ENCODE measurements at places on chromosomes 3 and 15.

DNA sequence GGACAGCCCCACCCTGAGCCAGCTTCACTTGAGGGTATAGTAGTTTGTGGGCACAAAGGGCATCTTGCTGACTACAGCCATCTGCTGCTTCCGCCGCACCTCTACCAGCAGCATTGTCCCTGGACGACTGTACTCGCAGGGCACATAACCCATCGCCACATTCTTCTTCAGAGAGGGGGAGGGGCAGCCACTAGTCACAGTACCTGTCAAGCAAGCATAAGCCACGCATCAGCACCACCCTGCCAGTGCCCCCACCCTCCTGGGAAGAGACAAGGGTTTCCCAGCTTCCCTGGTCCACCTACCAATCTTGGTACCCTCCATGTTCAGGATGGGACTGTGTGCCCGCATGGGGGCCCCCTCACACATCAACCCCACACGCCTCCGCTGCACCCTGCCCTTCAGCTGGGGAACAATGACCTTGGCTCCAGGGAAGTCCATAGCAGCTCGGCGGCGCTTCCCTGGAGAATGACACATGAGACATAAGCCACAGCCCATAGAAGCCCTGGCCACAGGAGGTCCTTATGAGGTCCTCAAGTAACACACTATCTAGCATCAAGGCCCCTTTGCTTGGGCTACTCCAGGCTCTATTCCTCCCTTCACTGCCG, 4.7 kb downstream of the AMT start:
- no peak for DNase-seq

- no peak for DNase-seq
Observed at GRCh38 chr3:65048151-65048550, 360.4 kb upstream of the ADAMTS9 start.

DNA sequence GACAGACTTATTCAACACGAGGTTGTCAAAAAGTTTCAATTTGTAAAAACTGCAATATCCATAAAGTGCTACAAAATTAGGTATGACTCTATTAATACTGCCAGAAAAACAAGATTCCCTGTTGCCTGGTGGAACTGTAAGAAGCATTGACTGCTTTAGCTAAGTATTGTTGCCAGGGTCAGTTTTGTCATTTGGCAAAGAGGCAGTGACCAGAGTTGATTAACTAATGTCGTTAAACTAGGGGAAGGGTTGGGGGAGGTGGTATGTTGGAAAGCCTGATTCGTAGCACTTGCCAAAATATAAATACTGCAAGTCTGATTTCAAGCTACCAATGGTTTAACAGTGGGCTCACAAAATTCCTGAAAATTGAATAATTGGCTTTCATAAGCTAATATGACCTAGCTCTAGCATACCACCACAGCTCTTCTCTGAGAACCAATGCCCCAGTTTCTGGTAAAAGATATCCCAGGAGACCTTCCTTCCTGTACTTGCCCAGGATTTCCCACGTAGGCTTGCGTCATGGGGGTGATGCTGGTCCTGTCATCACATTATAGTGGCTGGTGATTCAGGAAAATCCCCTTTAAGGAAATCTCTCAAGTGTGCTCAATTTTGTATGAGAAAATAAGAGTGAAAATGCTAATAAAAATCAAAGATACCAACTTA, 266.4 kb upstream of the TBC1D5 start:
- no peak for DNase-seq

GRCh38 chr15:71323584-71323983, 208.3 kb downstream of the THSD4 start:
- DNase-seq, result no peak

- no peak for DNase-seq
Observed at GRCh38 chr3:148464246-148464645, 233.5 kb upstream of the AGTR1 start.

GRCh38 chr3:31002730-31003129, 108.3 kb upstream of the GADL1 start:
- DNase-seq, result no peak

GRCh38 chr3:128846486-128846891, 32.9 kb upstream of the ACAD9 start:
- DNase-seq, result no peak

DNA sequence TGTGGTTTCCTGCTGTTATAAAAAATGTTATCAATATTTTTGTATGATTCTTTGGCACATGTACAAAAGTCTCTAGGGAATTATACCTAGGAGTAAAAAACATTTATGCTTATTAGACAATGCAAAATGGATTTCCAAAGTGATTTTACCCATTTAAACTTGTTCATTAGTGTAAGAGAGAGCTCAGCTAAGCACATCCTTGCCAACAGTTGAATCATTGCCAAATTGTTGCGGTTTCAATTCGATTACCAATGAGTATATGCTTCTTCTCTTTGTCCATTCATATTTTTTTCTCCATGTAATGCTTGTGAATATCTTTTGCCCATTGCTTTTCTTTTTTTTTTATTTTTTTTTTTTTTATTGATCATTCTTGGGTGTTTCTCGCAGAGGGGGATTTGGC, 17.2 kb downstream of the CASR start:
- DNase-seq, result no peak

DNA sequence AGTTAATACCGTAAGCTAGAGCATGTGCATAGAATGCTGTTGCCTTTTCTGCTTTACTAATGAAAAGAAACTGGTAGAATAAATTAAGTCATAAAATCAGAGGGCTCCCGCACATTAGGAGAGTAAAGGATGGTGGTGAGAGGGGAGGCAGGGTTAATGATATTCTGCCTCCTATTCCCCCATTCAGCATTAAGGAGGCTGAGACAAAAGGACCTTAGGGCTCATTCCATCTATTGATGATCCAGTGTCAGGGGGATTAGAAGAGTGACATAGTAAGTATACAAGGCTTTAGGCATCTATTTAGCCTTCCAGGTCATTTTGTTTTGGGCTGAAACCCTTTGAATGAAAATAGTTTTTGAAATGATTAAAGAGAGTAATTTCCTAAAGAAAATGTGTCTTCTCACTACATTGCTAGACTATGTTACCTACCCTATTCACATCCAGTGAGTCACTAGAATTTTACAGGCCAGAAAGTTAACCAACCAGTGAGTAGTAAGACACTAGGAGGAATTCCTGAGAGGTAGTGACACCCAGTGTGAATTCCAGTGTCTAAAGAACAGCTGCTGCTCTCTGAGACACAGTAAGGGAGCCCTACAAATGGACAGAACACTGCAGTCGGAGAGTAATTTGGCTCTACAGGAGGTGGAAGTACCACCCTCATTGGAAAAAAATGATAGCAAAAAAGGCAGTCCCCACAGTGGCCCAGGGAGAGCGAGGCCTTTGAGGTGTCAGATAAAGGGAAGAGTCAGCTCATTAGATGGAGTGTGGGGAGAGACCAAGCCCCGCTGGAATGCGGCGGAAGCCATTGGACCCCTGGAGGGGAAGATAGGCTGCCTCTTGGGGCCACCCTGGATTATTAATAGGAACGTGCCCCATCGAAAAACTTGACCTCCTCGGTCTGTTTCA, 67.6 kb downstream of the TUSC7 start:
- DNase-seq, result no peak

DNA sequence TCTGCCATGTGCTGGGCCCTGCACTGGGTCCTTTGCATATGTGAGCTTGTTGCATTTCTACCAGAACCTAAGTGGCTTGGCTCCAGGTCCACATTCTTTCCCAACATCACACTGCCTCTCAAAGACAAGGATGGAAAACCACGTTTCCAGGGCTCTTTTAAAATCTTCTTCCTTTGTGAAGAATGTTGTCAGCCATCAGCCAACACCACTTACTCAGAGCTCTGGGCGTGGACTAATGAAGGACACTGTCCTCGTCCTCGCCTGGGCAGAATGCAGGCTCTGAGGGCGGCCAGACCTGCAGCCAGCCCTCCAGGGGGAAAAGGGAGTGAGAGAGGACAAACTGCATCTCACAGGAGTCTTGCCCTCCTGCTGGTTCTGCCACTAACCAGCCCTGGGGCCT, 49.7 kb downstream of the MAGEF1 start:
- DNase-seq, result no peak

GRCh38 chr3:56251343-56251945, 216.8 kb downstream of the ERC2 start:
- DNase-seq, result peak; percentile 75

GRCh38 chr3:44400771-44401170, 62.2 kb downstream of the TCAIM start:
- no peak for DNase-seq

DNA sequence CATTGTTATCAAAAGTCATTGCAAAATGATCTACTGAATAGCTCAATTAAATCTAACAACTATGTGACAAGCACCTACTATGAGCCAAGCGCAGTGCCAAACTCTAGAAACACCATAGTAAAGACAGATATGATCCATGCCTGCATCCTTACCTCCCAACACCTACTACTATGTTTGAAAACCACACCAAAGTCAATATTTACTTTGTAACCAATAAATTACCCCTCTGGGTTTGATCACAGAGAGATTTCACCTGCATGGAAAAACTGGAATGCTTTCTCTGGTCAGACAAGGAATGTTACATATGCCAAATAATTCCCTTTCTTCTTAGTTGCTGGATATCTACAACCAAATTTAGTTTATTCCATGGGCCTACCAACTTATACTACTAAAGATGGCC, 422.2 kb downstream of the FHIT start:
- DNase-seq, result no peak

DNA sequence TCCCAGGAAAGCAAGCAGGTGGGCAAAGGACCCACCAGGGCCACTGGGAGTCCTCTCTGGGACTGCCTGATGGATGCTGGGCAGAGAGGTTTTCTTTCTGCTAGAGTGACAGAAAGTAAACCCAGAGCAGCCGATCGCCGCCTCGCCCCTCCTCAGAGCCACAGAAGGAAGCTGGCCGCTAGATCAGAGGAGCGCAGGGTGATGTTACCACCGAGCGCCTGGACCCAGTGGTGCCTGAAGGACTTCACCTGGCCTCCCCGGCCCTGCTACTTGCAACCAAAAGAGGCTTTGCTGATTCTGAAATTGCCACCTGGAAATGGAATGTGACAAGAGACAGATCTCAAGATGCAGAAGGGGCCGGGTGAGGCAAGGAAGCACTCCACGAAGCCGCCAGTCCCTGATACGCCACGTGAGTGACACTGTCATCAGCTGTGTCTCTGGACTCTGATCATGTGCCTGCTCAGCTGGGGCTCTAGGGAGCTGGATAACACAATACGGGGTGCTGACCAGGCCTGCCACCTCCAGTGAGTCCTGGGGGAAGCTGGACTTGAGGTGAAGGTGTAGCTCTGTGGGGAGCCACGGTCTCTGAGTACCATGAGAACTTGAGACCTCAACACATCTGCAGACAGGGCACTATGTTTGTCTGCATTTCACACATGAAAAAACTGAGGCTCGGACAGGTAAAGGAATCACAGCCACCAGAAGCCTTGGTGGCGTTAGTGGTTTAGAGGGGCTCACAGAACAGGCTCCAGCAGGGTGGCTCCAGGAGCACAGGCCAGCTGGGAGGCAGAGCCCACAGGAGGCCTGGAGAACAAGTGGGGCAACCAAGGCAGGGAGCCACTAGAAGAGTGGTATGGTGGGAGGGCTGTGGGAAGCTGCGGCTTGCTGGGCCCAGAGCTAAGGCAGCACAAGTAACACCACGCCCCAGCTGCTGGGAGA, 137.9 kb upstream of the PRR20G start:
- no peak for DNase-seq

DNA sequence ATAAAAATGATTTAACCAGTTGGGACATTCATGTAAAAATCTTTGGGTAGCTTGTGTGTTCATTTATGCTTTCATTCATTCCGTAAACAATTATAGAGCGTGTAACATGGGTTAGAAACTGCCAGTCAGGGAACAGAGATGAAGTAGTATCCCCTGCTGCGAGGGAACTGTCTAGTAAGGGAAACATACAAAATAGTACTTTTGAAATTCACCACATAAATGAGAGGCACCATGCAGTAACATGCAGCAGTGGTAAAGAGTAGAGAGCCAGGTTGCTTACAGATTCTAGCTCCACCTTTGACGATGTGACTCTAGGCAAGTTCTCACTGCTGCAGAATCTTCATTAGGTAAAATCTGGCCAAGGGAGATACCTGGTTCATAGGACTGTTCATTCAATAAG, 938 bp downstream of the DZIP3 start:
- DNase-seq, result no peak

DNA sequence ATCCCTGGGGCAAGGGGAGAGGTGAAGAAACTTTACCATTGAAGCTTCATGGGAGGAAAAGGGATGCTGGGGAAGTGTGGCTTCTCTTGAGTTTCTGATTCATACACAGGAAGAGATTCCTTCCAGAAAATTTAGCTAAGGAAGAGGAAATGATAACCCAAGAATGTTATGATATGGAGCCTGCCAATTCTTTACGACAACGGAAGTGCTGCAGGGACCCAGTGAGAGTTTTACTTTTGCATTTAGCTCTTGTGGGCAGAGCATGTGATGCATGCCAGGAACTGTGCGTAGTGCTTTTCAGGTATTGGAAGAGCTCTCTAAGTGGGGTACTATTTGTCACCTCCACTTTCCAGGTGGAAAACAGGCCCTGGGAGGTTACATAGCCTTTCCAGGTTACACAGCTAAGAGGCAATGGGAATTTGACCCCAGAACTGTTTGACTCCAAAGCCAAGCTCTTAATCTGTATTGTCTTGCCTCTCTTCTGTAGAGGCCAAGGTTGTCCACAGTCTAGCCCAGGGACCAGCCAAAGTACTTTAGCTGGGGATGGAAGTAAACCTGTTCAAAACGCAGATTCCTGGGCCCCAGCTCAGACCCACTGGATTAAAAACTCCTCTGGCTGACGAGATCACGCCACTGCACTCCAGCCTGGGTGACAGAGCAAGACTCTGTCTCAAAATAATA, 23.0 kb downstream of the CMTM7 start:
- no peak for DNase-seq

DNA sequence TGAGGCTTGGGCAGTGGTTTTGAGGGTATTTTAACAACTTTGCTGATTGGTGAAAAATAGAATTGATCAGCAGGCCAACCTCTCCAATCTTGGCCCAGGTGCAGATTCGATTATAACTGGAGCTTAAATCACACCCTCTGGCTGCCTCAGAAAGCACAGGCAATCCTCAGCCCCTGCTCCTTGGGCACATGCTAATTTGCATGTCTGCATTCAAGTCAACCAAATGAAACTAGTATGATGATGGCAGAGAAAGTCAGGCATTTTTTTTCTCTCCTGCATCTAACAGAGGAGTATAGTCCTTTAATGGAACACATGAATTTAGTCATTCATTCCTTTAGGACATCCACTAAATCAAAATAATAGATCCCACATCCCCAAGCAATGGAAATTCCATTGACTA, 16.8 kb upstream of the NMNAT3 start:
- DNase-seq, result no peak

- DNase-seq, result no peak
Observed at GRCh38 chr15:71136159-71136783, 21.0 kb downstream of the THSD4 start.

All from tibial nerve (tissue), 4 donors.